ENCODE measurements at places on chromosomes 2 and 18.

GRCh38 chr18:41922176-41922575 lies 32.9 kb upstream of the PIK3C3 start:
- DNase-seq: no peak

DNA sequence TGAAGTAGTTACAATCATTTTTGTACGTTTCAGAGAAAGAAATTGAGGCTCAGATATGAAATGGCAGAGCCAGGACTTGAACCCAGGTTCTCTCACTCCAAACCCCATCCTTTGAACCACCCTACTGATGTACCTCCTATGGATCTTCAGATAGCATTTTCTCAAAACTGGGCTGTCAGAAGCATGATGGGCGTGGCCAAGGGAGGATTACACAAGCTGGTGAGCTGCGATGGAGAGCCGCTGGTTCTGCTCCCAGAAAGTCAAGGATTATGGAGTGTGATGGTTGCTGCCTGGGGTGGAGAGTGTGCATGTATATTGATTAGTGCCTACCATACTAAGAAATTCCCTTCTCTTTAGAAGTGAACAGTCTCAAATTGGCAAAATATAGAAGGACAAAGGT lies 47.0 kb upstream of the PPP1CB start:
- no peak for DNase-seq

DNA sequence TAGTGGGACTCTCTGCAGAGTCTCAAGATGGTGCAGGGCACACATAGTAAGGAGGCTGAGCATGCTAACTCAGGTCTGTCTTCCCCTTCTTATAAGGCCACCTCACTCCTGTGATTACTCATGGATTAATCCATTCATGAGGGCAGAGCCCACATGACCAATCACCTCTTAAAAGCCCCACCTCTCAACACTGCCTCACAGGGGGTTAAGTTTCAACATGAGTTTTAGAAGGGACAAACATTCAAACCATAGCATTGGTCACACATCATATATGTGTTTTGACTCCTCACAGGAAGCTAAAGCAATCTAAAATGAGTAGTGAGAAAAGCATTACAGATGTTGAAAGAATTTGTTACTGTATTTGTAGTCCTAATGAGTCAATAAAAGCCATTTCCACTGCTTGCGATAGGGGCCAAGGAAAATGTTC lies 57.5 kb downstream of the DTNA start:
- no peak for DNase-seq

DNA sequence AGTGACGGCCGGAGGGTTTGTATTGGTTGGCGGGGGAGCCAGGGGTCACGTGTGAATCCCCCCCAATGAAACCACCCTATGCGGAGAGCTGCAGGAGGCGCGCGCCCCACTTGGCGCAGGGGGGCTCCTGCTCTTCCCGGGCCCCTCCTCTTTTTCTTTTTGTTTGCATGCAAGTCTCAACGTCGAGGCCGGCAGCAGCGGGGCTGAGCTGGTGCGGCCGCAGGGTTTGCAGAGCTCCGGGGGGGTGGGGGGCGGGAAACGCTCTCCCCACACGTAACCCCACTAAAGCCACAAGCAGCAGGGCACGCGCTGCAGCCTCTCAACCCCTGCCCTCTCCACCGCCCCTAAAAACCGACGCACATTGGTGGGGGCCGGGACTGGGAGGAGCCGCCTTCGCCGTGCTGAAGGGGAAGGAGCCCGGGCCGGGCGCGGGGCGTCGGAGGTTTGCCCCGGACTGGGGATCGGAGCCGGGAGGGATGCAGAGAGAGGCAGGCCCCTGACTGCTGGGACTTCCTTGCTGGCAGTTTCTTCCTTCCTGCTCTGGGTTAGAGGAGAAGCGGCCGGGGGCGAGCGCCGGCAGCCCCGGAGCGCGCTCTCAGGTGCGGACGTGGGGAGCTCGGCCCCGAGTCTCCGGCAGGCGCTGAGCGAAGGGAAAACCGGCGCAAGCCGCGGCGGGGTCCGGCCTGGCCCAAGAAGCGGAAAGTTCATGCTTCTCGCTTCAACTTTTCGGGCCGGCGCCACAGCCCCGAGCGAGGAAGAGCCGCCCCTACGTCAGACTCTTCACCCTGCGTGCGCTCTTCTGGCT lies 864 bp downstream of the LBH start:
- peak; percentile 93 for DNase-seq

- DNase-seq: no peak
Measured at GRCh38 chr2:58856100-58856499, 615.0 kb upstream of the FANCL start.

- DNase-seq: no peak
Measured at GRCh38 chr2:95050385-95051300, 25.1 kb downstream of the MAL start.

DNA sequence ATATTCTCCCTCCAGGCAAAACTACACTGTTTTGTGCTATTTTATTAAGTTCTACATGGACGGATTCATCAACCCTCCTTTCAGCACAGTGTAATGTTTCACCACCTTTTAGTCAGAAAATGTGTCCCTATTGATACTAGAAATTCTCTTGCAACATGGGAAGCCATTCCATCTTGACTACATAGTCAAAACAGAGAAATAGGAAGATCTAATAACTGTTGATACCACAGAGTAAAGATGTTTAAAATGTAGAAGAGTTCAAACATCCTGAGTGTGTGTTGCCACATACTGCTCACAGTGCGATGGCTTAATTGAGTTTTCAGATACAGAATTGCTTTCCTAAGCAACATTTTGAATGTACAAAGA lies 492.2 kb upstream of the RAB12 start:
- DNase-seq: no peak

- no peak for DNase-seq
Measured at GRCh38 chr2:78020491-78020890, 498.3 kb upstream of the LRRTM4 start.

DNA sequence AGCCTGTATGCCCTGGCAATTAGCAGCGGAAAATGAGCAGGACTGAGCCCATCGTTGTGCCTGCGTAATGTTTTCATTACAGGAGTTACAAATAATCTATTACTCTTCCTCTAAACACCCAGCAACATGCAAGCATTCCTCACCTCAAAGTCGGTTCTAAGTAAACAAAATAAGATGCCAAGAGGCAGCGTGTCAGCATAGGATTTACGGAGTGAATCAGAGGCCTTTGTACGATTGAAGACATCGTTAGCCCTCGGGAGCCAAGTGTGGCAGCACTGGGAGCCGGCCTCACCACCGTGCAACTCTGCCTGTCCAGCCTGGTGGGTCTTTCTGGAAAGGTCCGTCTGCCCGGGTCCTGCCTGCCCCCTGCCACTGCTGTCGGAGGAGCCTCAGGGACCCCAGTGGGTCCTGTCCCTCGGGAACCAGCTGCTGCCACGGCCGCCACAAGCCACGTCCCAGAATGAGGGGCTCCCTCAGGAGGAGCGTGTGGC lies 80.1 kb upstream of the CTDP1 start:
- DNase-seq: no peak

DNA sequence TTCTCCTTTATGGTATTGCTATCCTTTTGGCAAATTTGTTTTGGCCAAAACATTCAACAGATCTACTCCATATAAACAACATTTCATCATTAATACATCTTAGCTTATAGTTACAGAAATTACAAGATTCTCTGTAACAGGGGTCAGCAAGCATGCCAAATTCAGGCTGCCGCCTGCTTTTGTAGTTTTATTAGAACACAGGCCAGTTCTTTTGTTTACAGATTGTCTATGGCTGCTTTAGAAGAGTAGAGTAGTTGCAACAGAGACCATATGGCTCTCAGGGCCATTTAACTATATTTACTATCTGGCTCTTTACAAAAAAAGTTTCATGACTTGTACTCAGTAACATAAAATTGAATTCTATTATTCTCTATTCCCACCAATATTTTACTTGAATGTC lies 53.9 kb downstream of the LNPK start:
- DNase-seq: no peak

DNA sequence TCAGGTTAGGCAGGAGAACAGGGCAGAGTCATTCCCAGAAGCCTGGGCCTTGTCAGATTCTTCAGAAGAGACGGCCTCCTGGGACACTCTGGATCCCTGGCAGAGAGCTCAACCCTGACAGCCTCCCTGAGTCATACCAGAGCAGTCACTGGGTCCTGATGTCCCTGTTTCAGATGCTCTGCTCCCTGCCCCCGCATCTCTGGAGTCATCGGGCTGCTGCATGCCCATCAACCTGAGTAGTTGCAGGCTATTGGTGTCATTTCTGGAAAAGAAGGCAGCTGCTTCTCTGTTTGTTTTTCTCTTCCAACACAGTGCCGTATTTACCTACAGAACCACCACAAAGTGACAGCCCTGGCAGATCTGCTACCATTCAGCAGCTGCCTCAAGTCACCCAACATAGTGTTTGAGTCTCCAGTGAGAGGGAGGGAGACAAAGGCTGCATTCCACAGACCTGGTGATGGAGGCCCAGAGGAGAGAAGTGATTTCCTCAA lies 145.1 kb downstream of the B3GNT2 start:
- DNase-seq: peak; percentile 92

DNA sequence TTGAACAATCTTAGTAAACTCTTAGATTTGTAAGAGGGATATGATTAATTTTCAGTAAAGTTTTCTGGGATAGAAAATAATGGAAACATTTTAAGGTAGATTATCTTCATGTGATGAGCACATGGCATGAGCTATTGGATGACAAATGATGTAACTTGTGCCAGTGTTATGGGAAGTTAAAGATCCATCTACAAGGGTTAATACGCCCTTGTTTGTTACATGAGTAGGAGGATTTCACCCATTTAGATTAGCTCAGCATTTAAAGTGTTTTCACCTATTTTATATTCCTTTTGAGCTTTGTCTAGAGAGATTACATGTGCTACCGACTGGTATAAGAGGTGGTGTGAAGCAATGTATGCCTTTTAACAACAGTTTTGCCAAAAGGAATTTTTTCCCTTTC lies 5.6 kb downstream of the CLIP4 start:
- DNase-seq: no peak

GRCh38 chr2:191922736-191923651 lies 76.1 kb upstream of the CAVIN2 start:
- DNase-seq: no peak

DNA sequence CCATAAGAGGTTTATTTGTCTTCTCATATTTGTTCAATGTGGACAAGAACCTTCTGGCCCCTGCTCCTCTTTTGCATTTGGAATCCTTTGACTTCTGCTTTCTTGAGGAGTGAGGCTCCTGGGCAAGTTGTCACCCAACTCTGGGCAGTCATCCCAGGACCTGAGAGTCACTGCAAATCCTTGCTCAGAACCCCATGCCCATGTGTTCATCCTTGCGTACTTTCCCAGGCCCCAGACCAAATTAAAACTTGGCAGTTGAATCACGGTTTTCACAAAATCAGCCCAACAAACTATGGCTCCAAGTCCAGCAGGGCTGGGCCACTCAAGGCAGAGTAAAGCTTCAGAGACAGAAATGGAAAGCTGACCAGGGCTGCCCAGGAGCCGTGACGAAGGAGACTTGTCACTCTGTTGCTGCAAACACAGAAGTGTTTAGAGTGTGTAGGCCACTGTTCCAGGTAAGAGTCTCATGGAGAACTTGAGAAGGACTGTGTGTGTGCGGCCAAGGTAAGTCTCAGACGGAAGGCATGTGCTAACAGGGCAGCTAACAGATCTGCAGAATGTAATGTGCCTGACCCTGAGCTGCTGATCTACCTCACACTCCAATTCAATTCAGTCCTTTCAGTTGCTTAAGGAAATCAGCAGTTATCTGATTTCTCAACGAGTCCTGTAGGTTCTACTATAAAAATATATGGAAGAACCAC lies 549.4 kb upstream of the HS6ST1 start:
- no peak for DNase-seq

DNA sequence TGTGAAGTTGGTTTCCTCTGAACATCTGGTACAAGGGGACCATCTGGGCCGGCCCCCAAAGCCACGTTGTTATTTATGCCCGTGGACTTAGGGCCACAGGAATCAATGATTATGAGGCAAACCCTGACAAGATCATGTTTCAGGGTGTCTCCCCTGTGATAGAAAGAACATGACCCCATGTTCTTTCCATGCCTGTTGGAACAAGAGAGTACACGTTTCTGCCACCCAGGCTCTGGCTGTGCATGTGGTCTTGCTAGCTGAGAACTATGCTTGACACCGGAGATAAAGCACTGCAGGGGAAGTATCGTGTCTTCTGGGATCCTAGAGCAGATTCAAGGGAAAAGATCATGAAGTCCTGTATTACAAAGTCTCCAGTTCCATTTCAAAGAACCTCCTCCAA lies 64.2 kb downstream of the TMEM17 start:
- no peak for DNase-seq

DNA sequence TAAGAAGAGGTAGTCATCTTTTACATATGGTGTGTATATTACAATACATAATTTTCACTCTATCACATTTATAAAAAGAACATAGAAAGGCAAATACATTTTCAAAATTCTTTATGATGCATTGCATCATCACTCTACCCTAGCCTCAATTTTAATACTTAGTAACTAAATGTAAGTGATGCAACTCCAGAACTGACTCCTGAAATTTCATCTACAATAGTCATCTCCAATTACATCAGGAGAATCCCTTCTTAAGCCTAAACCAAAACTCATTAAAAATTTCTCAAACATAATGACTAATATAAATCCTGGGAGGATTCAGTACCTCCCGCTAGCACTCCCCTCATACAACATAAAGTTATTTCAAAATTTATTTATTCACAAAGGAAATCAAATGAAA lies 15.9 kb downstream of the TMX3 start:
- DNase-seq: no peak

DNA sequence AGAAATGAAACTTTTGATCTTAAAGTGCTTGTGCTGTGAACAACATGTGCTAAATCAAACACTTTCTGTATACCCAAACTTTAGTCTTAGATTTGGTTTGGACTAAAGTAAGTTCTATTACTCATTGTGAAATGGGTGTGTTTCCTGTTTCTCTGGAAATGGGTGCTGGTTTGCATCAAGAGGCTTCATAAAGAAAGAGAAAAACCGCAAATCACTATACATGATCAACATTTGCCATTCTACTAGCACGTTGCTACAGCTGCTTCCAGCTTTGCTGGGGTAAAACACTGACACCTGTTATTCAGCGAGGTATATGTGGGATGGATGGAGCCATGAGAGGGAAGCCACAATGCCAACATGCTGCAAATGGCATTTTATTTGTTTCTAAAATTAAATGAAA lies 547.0 kb upstream of the ACVR2A start:
- DNase-seq: no peak

DNA sequence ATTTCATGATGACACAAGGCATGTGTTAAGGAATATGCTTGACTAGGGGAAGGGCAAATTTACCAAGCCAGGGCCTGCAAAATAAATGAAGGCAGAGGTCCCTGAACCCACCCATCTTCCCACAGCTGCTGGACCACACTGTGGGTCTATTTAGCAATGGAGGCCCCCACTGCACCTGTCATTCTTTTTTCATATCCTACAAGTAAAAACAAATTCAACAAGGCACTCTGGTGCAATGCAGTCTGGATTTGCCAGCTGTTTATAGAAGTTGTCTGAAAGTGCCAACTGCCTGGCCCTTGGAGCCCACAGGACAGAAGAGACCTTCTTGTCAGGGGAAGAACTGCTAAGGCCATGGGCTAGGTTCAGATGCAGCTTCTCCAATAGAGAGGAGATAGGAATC lies 112.8 kb upstream of the ATL2 start:
- no peak for DNase-seq

- DNase-seq: no peak
Measured at GRCh38 chr2:8176887-8177286, 505.0 kb upstream of the ID2 start.

Data from NCI-H2171 treated with DMSO at 0.1 percent for 48 hours (cell line).